ENCODE measurements at places on chromosomes 1 and 21. TPM values are rescaled to one million over a fixed set of nuclear protein-coding genes. Genes with fewer than 3 reads are reported as not detected.

The NPR1 gene
- 31.6 TPM for polyA plus RNA-seq

The FAM78B gene
- polyA plus RNA-seq, result 1.4 TPM

- no peak for DNase-seq
These were observed 53.8 kb upstream of the BCL10 start for GRCh38 chr1:85330214-85330631.

DNA sequence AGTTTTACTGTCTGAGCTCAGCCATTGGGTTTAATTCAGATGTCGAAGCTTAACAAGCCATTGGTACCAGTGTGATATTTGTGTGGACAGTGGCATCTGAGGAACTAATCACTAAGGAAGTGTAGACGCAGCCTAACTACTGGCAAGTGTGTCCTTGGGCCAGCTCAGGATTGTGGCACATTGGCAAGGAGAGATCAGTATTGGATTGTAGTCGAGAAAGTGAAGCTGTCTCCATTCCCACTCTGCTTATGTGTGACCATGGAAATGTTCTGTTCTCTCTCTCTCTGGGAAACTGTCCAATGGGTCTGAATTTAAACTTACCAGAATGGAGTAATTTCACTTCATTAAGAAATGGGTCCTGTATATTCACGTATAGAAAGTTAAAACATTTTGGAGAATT, 112.2 kb downstream of the ITSN1 start:
- no peak for DNase-seq

GRCh38 chr1:83097715-83098114, 901.2 kb downstream of the TTLL7 start:
- DNase-seq, result no peak

Data from urinary bladder (tissue), 4 donors.